ENCODE measurements at places on chromosomes 5 and 9.

DNA sequence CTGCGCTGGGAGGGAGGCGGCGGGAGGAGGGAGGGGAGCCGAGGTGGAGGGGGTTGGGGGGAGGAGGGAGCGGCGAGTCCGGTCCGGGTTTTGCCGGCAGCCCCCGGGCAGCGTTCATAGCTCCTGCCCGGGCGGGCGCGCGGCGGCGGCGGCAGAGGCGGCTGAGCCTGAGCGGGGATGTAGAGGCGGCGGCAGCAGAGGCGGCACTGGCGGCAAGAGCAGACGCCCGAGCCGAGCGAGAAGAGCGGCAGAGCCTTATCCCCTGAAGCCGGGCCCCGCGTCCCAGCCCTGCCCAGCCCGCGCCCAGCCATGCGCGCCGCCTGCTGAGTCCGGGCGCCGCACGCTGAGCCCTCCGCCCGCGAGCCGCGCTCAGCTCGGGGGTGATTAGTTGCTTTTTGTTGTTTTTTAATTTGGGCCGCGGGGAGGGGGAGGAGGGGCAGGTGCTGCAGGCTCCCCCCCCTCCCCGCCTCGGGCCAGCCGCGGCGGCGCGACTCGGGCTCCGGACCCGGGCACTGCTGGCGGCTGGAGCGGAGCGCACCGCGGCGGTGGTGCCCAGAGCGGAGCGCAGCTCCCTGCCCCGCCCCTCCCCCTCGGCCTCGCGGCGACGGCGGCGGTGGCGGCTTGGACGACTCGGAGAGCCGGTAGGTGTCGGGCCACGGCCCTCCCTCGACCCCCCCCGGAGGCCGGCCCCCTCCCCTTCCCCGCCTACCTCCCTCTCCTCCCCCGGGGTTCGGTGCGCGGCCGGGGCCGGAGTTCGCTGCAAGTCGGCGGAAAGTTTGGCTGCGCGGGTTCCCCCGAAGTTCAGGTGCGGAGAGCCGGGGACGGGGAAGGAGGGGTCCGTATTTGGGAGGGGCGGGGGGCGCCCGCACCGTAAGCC, at the start of gene CXXC5:
Gene CXXC5, plus strand, starts transcription at position 145 of the 877 bp plus-strand sequence. CDS start 32,175 bp downstream, outside the sequence.
- no peak for DNase-seq

- no peak for DNase-seq
Measured at GRCh38 chr5:61440086-61440485, 108.0 kb downstream of the ZSWIM6 start.

GRCh38 chr5:82011761-82012160, 39.9 kb downstream of the ATG10 start:
- no peak for DNase-seq

DNA sequence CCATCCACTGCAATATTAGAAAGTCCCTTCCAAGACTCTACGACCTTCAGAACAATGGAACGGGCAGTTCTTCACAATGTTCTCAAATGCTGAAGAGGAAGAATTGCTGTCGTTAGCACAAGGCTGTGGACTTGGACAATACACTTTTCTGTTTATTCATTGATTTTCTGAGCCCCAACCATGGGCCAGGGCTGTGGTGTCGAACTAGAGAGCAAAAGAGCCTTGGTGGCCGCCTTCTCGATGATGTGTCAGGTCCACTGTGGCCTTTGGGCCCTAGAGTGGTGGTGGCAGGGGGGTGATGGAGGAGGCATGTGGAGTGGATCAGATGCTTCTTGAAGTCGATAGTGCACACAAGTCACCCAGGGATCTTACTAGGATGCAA, 18.5 kb upstream of the KIF12 start:
- DNase-seq = no peak

DNA sequence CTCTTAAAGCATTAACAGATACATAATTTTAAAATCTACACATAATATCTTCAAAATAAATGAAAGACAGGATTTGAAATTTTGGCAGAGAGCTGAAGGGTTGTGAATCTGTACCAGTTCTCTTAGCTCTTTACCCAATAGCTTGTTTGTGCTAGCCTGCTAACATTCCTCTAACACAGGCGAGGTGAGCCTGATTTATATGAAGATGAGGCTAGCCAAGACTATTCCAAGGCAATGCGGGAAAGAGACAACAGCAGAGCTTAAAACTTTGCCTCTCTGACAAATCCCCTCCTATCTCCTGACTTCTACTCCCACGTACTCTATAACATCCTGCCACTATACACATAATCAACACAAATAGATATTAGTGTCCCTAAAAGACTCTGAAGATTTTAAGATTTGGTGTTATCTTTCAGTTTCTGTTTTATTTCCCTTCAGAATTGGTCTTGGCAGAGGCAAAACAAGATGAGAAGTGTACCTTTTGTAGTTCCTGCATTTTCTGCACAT, 745.6 kb upstream of the ZNF608 start:
- DNase-seq = no peak

DNA sequence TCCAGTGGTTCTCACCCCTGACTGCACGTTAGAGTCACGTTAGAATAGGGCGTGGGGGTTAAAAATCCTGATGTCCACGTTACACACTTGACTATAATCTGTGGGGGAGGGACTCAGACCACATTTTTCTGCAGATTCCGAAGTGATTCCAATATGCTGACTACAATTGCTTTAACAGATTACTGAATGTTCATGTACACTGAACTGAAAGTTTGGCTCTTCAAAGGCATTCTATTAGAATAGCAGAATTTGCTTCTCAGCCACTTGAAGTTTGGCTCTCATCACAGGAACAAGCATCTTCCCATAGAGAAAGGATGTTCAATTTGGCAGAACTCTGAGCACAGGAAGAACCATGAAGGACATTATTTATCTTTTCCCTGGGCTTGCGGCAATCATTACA, 84.5 kb downstream of the HAPLN1 start:
- DNase-seq = no peak

DNA sequence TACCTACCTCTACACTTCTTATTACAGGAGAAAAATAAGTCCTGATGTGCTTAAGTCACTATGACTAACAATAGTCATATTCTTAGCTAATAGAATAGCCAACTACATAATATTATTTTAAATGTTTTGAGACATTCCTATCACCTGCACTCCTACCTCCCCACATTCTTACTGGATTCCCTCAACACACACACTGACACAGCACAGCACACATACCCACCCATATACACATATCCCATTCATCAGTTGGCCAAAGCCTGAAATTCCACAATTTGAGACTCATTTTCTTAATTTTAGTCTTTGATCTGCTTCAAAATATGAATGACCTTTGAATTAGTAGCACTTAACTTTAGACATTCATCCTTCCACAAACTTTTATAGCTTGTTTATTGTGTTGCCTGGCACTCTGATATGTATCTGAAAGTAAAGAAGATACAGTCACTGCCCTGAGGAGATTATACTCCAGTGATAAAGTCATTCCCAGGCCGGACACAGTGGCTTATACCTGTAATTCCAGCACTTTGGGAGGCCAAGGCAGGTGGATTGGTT, 168.3 kb upstream of the RASA1 start:
- no peak for DNase-seq
